ENCODE measurements at places on chromosomes 16 and 17.

- DNase-seq: peak; percentile 24
Observed at GRCh38 chr17:74776990-74777389, 845 bp upstream of the NAT9 start.

DNA sequence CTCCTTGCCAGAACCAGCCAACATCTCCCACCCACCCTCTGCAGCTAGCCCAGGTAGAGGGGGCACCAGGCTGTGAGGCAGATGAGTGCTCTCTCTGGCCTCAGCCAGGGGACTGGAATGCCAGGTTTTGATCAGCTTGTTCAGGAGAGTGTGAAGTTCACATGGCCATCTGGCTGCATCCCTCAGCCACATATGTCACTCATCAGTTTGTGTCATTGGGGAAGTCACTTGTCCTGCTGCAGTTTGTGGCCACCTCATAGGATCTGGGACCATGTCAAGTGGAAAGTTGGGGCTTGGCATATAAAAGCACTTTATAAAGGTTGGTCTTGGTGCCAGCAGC lies 147.6 kb downstream of the SOCS1 start:
- DNase-seq: no peak

DNA sequence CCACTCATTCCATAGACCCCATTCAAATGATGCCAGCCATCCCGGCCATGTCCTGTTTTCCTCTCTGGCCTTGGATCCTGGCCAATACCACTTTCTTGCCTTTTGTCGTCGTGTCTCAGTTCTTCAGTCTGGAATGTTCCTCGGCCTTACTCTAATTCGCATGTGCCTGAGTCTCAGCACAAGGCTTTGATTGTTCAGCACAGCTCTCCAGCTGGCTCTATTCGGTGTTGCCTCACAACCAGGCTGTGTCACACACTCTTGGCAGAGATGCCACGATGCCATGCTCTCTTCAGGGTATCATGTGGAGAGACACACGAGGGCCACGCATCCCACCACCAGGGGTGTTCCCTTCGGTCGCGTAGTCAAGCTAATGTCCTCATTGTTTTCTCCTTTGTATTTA lies 1.8 kb upstream of the VPS4A start:
- DNase-seq: no peak

DNA sequence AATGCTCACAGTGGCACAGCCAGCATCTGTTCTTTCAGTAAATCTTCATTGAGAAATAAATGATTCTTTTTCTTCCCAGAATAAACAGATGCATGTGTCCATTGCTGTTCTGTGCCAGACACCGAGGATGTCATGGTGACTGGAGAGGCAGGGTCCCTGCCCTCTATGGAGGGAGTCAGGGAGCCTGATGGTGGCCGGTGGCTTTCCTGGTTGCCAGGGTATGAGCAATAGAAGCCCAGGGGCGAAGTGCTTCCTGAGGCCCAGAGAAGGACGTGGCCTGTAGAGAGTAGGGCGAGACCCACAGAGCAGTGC lies 29.9 kb upstream of the NUDT16L1 start:
- DNase-seq: no peak

DNA sequence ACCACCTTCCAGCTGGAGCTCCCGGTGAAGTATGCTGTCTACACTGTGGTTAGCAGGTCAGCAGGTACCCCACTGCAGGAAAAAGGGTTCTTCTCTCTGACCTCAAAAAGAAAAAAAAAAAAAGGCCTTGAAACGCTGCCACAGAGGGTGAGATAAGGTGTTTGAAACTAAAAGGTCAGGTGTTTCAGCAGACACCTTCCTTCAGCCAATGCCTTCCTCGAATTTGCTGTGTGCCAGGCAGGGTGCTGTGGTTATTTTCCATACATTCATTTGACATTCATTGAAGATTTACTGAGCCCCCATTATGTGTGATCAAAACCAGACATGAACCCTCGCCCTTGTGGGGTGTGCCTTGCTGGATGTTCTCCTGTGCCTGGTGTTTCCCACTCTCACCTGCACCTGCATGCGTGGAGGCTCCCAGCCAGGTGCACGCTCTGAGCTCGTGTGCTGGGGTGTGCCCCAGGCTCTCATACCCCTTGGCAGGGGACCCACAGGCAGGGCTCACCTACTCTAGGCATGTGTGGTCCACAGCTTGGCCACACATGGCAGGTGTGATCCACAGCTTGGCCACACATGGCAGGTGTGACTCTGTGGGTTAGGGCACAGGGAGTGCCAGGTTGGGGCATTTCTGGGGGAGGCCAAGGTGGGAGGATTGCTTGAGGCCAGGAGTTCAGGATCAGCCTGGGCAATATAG lies 15.8 kb upstream of the ITGAD start:
- no peak for DNase-seq

DNA sequence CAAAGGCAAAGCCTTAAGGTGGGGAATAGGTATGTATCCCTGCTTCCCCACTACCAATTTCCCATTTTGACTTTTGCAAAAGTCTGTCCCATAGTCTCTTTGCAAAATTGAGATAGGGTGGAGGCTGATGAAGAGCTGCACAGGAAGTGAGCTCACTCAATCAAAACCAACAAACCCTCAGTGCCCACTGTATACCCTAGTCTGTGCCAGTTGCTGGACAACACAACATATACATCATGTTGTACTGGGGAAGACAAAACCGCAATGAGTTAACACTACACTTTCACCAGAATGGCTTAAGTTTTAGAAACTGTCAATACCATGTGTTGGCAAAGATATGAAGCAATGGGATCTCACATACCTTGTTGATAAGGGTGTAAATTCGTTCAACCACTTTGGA lies 40.4 kb upstream of the AXIN2 start:
- no peak for DNase-seq

DNA sequence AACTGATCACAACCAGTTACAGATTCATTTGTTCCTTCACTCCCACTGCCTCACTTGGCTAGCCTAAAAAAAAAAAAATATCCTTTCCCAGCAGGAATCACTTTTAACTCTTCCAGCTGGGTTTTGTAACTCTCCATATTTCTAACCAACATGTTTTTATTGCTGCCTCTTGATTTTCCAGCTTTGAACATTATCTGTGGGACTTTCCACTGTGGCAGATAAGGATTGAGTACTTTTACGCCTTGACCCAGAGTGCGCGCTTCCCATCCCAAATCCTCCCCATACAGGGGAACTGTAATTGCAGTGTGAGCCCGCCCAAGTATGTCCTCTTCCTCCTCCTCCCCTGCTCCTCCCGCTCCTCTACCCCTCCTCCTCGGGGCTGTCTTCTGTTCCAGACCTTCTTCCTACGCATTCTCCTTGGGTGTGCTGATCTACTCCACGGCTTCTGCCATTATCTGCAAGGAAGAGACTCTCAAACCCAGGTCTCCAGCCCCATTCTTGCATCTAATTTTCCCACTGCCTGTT lies 43.4 kb downstream of the CYB5D2 start:
- DNase-seq: no peak

DNA sequence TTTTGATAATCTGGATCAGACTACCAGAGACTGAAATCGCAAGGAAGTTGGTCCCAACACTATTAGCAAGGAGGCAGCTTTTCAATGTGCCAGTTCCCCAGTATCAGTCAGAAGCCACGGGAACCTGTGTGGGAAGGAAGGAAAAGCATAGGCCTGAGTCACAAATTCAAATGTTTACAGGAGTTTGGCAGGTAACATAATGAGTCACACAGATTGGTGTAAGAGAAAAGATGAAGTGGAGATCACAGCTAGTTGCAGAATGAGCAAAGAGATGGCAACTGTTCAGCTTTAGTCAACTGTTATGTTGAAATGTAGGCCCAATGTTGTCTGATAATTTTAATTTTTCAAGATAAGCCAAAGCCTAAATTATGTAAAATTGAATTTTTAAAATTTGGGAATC lies 28.1 kb upstream of the ITGA2B start:
- DNase-seq: peak; percentile 22

GRCh38 chr17:78305801-78306200 lies 54.1 kb downstream of the SOCS3 start:
- DNase-seq: no peak

- peak; percentile 83 for DNase-seq
Observed at GRCh38 chr17:80260069-80260535, 550 bp upstream of the RNF213 start.

- DNase-seq: no peak
Observed at GRCh38 chr16:89906140-89907025, 12.3 kb upstream of the MC1R start.

DNA sequence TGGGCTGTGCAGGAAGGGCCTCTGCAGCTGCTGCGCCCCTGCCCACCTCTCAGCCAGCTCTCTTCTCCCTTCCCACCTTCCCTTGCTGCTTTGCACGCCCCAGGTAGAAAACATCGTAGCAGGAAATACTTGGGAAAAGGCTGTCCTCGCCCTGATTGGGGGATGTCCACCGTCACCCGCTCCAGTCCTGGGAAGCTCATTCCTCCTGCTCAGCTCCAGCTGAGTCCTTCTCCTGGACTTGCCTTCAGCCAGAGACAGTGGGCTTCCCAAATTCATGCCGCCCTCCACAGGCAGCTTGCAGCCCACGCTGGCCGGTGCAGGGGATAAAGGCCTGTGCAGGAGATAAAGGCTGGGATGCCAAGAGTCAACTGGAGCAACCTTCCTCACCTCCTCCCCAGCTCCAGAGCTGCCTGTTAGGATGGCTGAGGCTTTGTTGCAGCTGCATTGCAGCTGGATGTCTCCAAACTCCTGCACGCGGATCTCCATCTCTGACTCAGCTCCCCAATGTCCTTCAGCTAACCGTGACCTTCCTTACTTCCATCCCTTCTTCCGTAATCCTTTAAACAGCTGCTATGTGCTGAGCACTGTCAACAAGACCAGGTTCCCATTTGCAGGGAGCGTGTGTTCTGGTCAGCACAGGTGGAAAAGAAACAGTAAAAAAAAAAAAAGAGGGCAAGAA lies 402.0 kb upstream of the TNRC6C start:
- no peak for DNase-seq

DNA sequence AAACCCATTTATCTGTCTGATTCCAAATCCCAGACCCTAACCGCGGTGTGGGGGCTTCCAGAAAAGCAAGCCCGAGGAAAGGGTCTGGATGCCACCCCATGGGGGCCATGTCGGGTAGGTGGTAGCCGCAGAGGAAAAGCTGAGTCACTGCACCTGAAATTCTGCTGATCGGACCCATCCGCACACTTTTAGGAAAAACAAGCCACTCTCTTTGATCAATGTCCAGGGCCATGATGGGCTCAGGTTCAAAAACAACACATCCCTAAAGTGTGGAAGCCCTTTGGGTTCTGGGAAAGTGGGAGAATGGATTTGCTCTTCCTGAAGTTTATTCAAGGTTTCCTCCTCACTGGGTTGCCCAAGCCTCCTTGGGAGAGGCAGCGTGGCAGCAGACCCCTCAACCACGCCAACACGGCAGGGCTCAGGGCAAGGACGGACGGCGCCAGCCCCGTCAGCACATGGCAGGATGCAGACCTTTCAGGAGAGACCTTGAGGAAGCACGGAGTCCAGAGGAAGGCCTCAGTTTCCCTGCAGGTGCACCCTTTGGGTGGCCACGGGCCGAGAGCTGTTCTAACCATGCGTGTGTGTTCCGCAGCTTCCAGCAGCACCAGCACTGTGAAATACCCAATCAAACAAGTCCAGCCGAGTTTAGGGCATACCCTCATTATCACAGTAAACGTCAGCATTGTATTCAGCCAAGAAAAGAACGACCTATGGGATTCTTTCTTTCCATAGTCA lies 367.0 kb downstream of the FOXL1 start:
- no peak for DNase-seq

GRCh38 chr16:59878999-59879398 lies 1144.9 kb upstream of the GOT2 start:
- DNase-seq: no peak

DNA sequence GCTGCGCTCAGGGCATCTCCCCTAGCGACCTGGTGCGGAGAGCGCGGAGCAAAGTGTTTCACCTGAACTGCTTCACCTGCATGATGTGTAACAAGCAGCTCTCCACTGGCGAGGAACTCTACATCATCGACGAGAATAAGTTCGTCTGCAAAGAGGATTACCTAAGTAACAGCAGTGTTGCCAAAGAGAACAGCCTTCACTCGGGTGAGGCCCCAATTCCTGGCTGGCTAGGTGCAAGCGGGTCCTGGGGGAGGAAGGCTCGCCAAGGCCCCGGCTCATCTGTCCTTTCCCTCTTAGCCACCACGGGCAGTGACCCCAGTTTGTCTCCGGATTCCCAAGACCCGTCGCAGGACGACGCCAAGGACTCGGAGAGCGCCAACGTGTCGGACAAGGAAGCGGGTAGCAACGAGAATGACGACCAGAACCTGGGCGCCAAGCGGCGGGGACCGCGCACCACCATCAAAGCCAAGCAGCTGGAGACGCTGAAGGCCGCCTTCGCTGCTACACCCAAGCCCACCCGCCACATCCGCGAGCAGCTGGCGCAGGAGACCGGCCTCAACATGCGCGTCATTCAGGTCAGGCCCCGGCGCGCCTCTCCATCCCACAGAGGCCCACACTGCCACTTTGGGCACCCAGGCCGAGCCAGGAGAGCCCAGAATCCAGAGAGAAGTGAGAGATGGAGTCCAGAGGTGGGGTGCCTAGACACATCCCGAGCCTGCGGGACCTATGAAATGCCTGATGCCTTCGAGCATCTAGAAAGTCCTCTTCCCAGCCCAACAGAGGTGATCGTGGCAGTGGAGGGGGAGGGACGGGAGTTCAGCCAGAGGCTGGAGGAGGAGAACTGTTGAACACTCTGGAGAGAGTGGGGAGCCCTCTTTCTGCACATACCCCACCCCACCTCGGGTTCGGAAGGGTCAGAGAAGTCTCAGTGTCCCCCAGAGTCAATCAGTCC lies 3.3 kb downstream of the LHX1 start:
- DNase-seq: no peak

GRCh38 chr17:69057280-69057679 lies 3.4 kb downstream of the ABCA9 start:
- DNase-seq: no peak

DNA sequence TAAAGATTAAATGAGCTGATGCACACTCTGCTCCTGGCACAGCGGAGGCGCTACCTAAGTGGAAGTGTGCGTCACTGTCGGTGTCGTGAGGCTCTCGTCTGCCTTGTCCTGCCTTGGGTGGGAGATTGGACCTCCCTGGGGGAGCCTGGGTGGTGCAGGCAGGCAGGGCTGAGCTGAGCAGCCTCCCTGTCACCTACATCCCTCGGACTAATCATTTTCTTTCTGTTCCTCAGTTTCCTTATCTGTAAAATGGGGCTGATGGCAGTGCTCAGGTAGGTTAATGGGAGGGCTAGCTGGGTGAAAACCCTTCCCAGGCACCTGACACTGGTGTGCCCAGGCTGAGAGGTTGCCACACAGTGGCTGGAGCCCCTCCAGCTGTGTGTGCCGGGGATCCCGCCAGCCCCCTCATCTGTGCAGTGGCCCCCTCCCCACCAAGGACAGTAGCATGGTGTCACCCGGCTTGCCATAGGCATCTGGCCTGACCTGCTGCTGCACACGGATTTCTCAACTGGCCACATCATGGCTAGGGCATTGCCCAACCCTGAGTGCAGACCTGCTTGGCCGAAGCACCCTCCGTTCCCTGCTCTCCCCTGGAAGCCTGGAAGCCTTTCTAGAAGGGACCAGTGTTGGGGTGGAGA lies 4.3 kb downstream of the ADCY7 start:
- DNase-seq: no peak

- no peak for DNase-seq
Observed at GRCh38 chr16:26569793-26570192, 496.9 kb upstream of the C16orf82 start.

DNA sequence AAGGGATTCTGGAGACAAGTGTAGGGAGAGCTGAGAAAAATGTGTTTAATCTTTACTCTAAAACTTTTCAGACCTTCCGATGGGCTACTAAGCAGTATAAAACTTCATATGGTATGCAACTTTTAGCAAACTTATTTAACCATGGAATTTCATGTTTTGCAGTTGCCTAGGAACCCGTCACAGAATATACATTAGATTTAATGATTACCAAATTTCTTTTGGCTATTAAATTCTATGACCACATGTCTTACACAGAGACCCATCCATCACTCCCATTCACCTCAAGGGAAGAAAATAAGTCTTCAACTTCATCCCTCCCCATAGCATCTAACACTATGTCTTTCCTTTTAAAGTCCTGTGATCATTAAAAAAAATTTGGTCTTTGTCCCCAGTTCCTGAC lies 54.9 kb downstream of the HS3ST3A1 start:
- DNase-seq: no peak

Data from activated CD4-positive, alpha-beta T cell treated with anti-CD3 and anti-CD28 coated beads for 48 hours (primary cell).